Endothelial cell of umbilical vein (primary cell): ENCODE measurements at places on chromosomes 12 and 14.

DNA sequence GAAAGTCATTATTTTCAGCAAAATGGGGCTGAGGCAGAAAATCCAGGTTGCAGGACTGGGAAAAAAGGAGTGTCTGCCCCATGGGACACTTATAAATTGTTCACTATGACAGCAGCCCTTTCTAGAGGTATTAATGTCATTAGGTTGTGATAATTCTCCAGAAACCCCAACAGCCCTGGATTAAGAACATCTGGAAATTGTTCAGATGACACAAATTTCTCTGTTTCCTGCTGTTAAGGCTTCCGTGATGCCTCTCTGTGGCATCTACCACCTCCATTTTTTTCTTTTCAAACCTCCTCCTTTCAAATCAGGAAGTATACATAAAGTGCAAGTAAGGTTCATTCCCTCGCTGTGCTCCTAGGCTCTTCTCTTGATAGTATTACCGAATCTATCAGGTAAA, 25.6 kb downstream of the EGLN3 start:
- DNase-seq = no peak

DNA sequence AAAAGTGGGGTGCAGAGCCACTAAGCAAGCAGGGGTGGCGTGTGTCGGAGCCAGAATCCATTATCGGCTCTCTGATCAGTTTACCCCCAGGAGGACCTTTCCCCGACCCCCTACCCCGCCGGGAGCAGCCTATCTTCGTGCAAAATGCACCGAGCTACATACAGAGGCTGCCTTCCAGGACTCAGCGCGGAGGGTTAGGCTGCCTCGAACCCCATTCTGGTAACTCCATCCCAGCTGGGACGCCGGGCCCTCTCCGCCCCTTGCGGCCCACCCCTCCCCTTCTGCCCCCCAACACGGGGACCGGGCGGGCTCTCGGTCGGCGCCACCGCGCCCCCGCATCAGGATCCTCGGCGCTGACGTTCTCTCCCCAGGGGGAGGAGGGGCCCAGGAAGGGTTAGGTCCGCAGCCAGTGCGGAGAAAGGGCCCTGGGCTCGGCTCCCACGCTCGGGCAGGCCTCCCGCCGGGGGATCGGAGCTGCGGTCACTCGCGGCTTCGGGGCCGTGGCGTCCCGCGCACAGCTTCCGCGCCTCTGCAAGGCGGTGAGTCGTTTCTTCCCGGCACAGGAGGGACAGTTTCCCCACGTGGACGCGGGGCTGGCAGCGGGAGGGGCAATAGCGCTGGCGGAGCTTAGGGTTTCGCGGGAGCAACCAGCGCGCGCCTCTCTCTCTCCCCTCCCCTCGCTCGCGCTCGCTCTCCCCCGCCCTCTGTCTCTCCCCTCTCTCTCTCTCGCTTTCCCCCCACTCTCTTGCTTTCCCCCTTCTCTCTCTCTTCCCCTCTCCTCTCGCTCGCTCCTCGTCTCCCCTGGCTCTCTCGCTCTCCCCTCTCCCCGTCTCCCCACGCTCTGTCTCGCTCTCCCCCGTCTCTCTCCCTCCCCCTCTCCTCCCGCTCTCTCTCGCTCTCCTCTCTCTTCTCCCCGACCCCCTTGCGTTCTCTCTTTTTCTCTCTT, 12.5 kb upstream of the MAP3K9 start:
- peak; percentile 15 for DNase-seq

DNA sequence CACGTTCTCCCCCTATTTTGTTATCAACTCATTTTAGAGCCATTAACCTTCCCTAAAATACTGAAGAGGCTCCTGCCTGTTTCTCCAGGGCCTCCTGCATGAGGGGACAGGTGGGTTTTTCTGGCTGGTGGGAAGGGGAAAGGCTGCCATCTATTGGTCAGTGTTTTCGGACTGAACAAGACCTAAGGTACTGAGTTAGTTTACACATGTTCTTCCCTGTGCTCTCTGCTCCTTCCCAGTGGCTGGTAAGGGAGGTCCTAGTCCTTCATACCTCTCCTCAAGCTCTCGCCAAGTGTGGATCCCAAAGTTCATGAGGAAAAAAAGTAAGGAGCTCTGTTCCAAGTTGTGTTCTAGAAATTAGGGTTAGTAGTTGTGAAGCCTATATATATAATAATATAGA, 357.5 kb downstream of the FSCB start:
- DNase-seq = no peak

GRCh38 chr14:31660191-31660590, 99.0 kb downstream of the NUBPL start:
- no peak for DNase-seq

DNA sequence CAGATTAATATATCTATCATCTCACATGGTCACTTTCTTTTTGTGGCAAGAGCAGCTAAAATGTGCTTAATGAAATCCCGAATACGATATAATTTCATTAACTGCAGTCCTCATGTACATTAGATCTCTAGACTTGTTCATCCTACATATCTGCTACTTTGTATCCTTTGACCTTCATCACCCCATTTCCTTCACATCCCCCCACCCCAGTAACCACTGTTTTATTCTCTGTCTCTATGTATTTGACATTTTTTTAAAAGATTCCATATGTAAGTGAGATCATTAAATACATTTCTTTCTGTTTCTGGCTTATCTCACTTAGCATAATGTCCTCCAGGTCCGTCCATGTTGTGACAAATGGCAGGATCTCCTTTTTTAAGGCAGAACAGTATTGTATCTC, 23.0 kb upstream of the ST8SIA1 start:
- no peak for DNase-seq

DNA sequence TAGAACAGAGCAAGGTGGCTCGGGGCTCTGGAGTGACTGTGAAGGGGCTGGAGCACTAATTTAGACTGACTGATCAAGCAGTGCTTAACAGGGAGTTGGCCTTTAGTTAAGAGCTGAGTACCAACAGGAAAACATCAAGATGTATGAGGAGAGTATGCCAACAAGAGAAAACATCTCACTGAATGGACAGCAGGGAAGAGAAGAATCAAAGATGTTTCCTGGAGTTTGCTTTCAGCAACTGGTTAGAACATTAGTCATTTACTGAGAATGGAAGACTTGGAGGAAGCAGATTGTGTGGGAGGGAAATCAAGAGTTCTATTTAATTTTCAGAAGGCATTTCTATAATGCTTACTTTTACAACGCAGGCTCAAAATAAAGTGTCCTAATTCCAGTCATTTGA, 259.3 kb downstream of the ADAMTS20 start:
- peak; percentile 93 for DNase-seq

DNA sequence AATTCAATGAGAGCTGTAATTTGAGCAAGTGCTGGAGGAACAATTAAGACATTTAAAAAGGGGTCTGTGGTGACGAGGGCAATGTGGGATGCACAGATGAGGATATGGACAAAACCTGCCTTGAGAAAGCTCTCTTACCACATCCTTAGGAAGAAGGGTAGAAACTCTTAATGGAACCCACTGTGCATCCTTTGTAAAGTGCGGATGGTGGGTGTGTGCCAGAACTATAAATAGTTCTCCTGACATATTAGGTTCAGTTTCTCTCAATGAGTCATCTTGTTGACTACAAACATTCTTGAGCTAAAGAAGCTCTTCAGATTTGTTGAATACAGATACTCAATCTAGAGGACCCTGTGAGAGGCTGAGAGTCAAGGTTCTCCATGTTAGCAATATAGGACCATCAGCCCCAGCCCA, 106.1 kb upstream of the ANO4 start:
- no peak for DNase-seq
